ENCODE measurements at places on chromosomes 7 and 10.

DNA sequence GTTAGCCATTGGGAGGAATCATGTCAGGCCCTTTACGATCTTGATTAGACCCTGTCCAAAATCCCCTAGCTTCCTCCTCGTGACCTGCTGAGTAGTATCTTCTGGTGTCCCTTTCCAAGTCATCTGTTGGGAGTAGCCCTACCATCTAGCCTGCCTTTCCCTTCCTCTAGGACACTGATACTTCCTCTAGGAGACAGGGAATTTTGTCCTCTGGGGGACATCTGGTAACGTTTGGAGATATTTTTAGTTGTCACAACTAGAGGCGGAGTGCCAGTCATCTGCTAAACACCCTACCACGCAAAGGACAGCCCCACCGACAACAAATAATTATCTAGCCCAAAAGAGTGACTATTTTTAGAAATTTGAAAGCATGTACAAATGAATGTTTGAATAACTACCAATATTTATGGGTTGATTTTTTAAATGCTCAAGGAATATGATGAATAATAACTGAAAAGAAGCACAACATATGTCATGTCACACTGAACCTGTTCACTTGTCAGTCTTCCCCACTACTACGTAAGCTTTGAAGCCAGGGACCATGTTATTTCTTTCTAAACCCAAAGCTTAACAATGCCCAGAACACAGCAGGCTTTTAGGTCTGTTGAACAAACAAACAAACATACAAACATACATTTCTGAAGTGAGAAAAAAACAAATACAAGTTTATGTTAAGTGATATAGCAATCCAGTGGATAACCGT lies 105.9 kb downstream of the ARHGAP12 start:
- DNase-seq: no peak

DNA sequence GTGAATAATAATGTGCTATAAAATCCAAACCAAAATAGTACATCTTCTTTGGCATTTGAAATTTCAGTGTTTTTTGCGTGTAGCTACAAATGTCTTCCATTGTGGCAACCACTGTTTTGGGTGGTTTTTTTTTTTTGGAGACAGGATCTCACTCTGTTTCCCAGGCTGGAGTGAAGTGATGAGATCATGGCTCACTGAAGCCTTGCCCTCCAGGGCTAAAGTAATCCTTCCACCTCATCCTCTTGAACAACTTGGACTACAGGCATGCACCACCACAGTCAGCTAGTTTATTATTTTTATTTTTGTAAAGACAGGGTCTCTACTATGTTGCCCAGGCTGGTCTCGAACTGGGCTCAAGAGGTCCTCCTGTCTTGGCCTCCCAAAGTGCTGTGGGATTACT lies 455.1 kb downstream of the AUTS2 start:
- DNase-seq: no peak

DNA sequence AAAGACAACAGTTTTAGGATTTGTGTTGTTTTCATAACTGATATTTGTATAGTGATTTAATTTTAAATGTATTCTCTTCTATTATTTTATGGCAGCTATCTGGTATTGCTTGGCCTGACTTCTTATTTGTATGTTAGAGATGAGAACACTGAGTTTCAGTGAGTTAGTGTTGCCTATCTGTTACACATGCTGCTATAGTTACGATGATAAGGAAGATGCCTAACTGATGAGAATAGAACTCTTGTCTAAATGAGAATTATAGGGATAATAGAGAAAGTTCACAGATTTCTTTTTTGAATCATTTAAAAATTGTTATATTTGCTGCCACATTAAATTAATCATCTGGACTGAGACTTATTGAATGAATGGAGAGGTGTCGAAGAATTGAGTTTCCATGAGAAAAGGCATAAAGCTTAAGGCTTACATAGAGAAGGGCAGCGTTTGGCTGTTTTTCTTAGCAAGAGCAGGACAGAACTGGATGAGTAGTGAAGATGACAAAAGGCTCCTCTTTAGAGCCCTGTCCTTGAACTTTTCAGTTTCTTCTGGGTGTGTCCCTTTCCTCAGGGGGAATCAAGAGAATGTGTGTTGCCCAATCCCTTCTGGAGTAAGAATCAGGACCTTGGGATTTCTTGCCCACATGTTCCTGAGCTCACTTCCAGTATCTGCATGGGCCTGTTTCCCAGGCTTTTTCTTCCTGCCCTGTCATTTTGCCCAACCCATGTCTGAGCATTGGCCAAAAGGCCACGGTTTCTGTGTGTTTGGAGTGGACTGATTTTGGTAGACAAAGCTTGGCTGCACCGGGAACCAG lies 195.6 kb upstream of the CSTF2T start:
- DNase-seq: no peak

GRCh38 chr7:24059775-24060174 lies 224.2 kb upstream of the NPY start:
- DNase-seq: no peak

DNA sequence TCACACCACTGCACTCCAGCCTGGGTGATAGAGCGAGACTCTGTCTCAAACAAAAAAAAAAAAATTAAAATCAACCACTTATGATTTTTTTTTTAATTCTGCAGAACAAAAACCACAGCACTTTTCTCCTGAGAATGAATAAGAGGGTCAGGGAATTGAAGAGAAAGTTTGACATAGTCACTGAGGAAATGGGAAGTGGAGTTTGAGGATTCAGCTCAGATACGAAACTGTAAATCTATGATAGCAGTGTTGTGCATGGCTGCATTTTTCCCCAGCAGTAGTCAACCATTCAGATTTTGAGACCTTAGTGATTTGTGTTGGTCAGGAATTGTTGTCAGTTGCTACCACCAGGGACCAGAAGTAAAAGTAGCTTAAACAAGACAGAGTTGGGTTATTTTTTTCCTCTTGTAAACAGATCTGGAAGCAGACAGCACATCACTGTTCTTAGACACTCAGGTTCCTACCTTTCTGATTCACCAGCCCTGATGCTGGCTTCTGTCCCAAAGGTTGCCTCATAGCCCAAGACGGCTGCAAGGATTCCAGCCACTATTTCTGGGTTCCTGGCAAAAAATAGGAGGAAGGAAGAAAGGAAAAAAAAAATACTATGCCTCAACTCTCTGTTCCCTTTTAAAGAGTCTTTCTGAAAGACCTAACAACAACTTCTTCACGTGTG lies 20.1 kb downstream of the PILRA start:
- no peak for DNase-seq

DNA sequence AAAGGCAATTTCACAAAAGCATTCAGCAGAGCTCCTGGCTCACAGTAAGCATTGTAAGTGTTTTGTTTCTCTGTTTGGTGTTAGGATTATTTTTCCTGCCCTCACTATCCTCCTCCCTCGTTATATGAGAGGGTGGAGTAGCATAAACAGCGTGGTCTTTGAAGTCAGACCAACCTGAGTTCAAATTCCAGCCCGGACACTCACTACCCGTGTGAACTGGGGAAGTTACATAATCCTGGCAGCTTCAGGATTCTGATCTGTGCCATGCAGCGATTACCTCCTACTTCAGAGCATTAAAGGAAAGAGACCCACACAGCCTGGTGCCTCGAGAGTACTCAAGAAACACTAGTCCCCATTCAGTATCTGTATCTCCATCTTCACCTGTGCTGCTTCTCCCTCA lies 386.5 kb downstream of the INHBA start:
- no peak for DNase-seq

DNA sequence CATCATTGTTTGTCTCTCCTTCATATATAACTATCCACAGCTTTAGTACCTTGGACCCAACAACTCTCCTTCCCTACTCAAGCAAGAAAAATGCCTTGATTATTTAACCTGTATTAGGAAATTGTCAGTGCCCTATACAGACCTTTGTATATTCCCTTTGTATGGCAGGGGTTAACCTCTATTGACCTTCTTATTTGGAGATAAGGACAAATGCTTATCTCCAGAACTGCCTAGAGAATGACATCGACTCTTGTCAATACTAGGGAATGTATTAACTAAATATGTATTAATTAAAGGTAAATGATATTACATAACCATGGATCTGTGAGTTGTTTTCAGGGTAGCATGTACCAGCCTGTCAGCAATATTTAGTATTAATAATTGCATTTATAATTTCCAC lies 10.4 kb upstream of the AKR1D1 start:
- DNase-seq: no peak

GRCh38 chr10:127833804-127834203 lies 58.9 kb downstream of the CLRN3 start:
- no peak for DNase-seq

DNA sequence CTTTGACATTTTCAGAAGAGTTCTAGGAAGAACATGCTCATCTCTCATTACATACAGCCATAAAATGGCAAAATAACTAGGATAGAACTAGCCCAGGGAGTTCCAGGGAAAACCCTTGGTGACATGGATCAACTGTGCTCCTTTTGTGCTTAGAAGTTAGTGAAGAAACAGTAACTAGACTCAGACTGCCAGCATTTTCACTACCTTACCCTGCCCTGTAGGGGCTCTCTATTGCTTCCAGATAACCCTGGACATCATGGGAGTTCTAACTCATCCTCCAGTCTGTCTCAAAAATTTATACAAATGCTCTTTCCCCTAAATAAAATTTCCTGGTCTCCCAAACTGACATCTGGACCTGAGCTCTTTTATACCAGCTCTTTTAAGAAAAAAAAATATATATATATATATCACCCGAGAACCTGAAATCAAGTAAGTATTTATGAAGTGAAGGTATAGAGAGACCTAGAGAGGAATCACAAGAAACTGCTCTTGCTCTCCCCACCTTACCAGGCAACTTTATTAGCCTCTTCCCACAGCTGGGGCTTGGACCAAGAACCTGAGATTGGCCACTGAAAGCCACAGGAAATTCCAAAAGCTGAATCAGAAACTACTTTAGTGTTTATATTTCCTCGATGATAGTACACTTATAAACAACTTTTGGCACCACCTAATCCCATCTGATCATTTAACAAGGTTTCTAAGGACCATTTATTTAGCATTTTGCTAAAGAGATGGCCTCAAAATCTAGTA lies 101.4 kb downstream of the RELN start:
- no peak for DNase-seq

- DNase-seq: no peak
These were observed 36.3 kb upstream of the ANTXRL start for GRCh38 chr10:46250481-46250880.

DNA sequence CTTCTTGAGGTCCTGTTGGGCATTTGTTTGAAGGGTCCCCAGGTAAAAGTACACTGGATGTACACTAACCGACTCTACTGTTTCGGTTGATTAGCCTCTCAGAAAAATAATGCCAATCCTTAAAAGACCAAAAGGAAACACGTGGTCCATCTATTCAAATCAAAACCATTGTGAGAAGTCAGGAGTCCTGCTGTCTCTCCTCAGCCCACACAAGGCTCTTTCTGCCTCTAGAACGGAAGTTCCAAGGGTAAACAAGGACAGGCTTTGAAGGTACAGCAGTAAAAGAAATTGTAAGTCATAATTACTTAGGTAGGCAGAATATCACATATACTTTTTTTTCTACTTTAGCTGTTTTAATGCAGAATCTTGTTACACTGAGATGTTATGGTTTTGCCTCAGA lies 71.7 kb upstream of the TPK1 start:
- no peak for DNase-seq

DNA sequence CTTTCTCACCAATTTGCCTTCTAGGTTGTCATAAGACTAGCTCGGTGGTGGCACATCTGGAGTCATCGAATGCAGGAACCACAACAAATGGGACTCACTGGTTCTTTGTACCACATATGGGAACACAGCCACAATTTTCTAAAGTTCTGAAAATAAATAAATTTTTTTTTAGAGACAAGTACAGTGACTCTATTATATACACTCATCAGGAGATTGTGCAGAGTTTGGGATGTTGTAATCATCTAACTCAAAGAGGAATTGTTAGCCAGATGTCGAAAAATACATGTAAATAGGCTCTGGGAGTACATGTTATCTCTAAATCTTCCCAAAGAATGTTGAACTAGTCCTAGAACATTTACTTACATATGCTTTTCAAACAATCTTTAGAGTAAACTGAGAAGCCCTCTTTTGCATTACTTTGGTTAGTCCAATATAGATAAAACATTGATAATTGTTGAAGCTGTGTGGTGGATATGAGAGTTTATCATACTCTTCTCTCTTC lies 19.6 kb upstream of the SEPTIN7 start:
- peak; percentile 60 for DNase-seq

GRCh38 chr10:62732841-62733653 lies 71.5 kb upstream of the ADO start:
- no peak for DNase-seq

DNA sequence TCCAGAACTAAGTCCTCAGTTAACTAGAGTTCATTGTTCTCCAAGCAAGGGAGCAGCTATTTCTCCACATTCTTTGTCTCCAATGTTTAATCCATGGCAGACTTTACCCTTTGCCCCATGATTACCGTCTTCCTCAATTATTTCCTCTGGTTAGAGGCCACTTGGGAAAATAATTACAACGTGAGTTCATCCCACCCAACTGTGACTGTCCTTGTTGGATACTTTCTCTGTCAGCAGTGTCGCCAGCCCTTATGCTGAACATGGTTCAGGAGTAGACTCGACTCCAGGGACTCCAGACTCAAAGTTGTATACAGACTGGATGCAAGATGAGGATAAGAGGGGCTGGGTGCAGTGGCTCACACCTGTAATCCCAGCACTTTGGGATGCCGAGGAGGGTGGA lies 17.1 kb upstream of the SEPHS1 start:
- DNase-seq: no peak

GRCh38 chr10:19250546-19250945 lies 201.9 kb downstream of the MALRD1 start:
- DNase-seq: no peak

GRCh38 chr7:101560856-101561255 lies 68.2 kb downstream of the MYL10 start:
- no peak for DNase-seq

Measured in HAP-1 (cell line).